ENCODE measurements at places on chromosomes 6 and 20.

DNA sequence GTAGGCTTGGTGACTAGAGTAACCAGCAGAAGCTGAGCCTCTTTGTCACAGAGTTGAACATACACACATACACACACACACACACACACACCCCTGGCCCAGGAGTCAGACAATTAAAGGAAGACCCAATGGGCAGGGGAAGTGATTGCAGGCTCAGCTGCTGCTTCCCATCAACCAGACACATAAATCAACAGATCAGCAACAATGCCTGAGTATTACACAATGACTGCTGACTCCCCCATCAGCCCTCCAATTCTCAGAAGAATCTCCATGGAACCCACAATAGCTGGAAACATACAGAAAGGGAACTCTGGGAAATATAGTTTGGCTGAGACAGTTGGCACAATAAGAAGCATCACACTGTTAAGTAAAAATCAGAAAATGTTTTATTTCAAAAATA is 270.4 kb upstream of the PLCB4 start:
- no peak for DNase-seq

GRCh38 chr6:155787168-155787567 is 331.5 kb upstream of the NOX3 start:
- DNase-seq = no peak

DNA sequence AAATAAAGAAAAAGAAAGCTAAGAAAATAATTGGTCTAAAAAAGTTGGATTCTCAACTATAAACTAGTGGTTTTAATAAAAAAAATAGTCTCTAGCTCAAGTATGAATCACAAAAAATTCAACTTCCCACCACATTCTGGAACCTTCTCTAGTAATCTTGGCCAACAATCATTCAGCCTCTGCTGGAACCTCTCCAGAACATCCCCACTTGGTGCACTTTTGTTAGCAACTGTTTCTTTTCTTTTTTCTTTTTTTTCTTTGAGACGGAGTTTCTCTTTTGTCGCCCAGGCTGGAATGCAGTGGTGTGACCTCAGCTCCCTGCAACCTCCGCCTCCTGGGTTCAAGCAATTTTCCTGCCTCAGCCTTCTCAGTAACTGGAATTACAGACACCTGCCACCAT is 35.7 kb downstream of the TXLNB start:
- no peak for DNase-seq

DNA sequence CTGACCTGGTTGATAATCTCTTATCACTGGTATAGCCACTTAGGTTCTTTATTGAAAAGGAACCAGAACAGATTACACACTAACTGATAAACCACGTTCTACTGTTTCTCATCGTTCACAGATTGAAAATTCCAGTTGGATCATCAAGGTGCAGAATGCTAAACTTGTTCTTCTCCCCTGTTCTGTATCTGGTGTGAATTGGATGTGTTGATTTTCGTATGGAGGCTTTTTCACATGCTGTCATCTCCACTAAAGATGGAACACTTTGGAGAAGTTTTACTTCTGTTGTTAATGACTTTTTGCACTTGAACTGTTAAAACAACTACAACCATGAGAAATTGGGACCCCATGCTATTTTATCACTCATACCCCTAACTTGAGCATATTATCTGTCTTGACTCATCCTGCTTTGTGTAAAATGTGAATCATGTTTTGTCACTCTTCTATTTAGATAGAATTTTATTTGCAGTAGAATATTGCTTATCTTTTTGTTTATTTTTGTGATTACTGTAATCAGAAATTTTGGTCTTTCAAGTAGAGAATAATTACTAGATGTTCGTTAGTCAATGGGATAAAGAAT is 17.5 kb downstream of the VAPB start:
- no peak for DNase-seq

- DNase-seq = no peak
Measured at GRCh38 chr6:139429580-139430145, 55.2 kb upstream of the CITED2 start.

DNA sequence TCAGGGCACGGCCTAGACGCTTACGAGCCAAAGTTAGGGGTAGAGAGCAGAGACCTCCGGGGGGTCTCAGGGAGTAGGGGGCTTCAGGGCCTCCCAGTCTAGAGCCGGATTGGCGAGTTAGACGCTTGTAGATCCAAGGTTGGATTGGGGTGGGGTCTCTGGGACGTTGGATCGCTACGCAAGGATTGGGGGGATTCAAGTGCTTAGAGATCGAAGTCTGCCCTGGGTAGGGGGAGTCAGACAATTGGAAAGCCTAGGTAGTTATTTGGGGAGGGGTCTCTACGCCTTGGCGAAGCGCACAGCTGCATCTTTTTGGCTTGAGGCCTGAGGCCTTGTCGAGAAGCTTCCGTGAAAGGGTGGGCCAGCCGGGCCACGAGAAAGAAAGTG is 469 bp downstream of the STX16 start:
- no peak for DNase-seq

- DNase-seq = peak; percentile 43
Measured at GRCh38 chr20:46752728-46753127, 43.3 kb downstream of the SLC2A10 start.

- no peak for DNase-seq
Measured at GRCh38 chr6:2611092-2611491, 139.6 kb downstream of the MYLK4 start.

DNA sequence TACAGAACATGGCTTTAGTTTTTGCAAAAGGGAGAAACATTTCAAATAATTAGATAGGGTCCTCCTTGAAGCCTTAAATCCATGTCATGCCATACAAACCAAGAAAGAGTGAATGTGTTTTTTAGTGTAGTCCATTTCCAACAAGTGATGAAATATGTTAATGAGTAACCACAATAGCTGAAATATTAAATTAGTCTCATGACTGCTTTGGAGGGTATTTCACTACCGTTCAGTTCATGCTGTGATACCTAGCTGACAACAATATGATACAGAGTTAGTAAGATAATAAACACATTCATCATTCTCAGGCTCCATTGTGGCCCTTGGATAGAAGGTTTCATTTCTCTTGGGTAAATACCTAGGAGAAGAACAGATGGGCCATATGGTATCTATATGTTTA is 5.8 kb upstream of the ID4 start:
- DNase-seq = no peak

DNA sequence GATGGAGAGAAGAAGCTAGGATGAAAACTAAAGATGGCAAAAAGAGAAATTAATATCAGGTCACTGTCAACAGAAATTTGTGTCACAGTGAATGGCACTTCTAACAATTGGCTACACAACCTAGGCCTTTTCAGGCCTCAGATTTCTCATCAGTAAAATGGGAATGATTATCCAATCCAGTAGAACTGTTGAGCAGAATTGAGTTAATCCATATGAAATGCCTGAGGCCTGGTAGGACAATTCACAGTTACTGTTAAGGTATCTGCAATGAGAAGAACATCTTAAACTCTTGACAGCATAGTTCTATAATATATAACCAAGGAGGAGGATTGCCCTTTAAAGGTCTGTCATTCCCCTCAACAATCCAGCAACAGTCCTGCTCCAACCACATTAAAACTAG is 217.9 kb upstream of the ZNF217 start:
- no peak for DNase-seq

- DNase-seq = no peak
Measured at GRCh38 chr20:32577657-32578056, 7.5 kb downstream of the NOL4L start.

DNA sequence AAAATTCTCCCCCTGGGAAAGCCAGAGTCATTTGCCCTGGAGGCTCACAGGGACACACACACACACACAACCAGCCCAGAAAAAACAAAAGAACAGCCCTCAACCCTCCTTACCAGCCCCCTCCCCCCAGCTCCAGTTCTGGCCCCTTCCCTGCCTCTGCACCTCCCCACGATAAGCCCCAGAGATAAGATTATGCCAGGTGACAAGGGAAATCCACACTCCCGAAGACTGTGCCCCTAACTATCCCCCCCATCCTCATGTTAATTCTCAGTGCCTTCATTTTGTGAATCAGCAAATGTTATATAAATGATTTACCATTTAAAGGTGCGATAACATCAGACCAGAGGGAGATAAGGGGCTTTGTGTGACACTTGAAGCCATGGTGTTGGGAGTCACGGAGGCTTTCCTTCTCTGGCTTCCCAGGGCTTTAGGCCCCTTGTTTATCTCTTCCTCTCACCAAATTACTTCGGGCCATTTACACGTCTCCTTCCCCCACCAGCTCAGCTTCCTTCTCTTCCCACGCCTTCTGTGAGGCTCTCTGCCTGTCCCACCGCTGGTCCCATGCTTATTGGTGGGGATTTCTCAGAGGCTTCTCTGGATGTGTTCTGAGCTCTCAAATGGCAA is 12.5 kb upstream of the FOXC1 start:
- no peak for DNase-seq
